ENCODE measurements at places on chromosomes 6 and 20.

GRCh38 chr6:87706187-87706966 is 4.3 kb upstream of the AKIRIN2 start:
- no peak for DNase-seq

DNA sequence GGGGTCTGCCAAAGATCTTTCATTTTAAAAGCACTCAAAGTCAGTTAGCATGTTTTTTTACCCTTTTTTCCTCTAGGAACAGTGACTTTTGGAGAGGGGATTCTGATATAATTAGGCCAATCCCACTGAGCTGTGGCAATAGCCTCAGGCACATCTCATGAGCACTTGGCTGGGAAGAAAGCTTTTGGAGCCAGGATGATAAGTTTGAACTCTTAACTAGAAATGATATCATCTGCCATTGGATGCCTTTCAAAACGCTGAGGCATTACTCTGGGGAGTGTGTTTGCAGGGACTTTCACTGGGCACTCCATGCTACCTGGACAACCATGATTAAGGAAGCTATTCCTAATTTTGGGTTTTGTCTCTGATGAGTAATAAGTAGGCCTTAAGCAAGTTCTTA is 3.7 kb downstream of the SCGN start:
- DNase-seq, result no peak

DNA sequence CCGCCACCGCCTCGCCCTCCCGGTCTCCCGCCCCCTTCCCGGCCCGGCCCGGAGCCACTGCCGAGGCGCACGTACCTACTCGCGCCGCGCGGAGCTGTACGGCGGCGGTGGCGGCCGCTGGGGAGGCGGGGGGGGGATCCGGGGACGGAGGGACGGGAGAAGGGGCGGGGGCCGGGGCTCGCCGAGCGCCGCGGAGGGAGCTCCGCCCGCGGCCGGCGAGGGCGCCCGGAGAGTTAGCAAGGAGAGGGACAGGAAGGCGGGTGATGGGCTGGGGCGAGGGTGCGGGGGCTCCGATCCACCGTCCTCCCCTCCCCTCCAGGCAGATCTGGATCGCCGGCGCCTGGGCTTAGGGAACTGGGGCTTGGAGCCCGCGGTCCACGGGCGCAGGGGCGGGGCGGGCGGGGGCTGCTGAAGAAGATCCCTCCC is 548 bp upstream of the TMEM74B start:
- DNase-seq, result no peak

DNA sequence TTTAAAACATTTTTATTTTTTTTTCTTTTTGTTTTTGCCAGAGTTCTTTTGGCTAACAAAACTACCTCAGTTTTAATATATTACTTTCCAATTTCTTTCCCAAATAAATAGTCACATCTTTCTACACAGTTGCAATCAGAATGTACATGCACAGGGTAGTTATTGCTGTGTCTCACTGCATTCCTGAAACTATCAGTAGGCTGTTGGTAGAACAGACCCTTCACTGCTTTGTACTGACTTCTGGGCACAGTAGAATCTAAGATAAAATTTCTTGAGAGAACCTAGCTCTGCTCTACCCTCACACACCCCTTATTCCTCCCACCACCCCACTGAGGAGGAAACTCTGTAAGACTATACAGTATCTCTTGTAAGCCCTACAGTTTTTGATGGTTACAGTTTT is 19.9 kb downstream of the TPX2 start:
- DNase-seq, result no peak

- DNase-seq, result peak; percentile 30
These were observed 27.5 kb upstream of the BCLAF1 start for GRCh38 chr6:136317021-136317694.

GRCh38 chr6:94953867-94954631 is 623.3 kb upstream of the MANEA start:
- no peak for DNase-seq
